ENCODE measurements at places on chromosomes 3 and 15.

GRCh38 chr15:70653426-70653825 lies 109.9 kb downstream of the UACA start:
- DNase-seq: no peak

GRCh38 chr3:104846270-104846669 lies 520.4 kb upstream of the ALCAM start:
- no peak for DNase-seq

DNA sequence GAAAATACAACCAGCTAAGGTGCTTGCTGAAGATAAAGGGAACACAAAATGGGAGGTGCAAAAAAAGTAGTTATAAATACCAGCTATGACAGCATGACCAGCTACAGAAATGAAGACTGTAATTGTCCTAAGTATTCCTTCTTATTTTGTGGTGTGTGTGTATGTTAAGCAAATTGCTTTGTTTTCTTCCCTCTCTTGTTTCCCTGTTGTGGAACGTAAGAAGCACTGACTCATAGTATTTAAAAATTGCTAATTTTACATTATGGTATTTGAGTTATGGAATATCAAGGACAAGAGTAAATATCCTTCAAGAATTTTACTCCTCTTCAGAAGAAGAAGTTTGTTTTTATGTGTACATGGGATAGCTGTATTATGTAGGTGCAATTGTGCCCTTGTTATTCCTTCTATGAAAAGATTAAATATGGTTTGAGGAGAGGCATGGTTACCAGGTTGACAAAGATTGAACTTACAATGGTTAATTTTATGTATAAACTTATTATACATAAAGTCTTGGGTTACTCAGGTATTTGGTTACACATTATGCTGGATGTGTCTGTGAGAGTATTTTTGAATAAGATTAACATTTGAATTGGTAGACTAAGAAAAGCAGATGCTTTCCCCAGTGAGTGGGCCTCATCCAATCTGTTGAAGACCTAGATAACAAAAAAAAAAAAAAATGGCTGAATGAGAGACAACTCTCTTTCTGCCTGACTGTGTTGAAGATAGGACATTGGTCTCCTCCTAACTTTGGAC lies 1132.1 kb upstream of the ALCAM start:
- DNase-seq: no peak

DNA sequence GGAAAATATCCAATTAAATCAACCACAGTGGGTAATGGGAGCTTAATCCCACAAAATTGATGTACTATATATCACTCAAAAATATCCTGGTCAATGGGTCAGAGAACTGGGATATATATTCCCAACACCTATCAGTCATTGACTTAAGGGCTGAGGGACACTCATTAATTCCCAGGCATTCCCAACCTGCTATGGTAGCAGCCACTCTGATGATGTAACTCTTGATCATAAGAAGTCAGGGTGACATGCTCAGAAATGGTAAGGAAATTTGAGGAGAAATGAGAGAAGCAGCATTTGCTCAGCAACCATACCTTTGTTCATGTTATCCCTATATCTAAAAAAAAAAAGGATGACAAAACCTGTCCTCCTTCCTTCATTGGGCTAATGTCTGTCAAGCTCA lies 3.1 kb upstream of the PLOD2 start:
- no peak for DNase-seq

GRCh38 chr15:67433495-67434099 lies 87.3 kb upstream of the C15orf61 start:
- no peak for DNase-seq

DNA sequence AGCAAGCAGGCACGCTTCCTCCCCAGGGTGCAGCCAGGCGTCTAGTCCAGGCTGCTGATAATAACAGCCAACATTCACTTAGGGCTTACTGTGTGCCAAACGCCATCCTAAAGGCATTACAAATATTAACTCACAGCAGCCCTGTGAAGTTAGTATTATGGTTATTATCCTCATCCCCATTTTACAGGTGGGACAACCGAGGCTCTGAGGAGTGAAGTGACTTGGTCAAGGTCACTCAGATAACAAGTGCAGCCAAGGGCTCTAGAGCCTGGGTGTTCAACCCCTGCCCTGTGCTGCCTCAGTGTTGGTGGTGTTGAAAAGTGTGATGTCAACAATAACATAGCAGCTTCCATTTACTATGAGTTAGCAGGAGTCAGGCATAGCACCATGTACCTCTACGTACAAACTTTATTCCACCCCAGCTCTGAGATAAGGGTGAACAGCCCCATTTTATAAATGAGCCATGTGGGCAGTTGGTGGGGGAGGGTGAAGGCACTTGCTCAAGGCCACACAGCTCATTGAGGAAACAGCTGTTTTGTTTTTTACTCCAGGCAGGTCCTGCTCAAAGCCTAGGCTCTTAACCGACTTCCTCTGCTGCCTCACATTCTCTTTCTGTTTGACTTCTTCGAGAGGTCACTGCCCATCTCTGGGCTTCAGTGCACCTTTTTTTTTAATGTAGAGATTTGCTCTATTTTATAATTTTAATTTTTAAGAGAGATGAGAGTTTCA lies 24.0 kb upstream of the TRH start:
- DNase-seq: no peak

Measured in stimulated activated CD8-positive, alpha-beta memory T cell treated with anti-CD3 and anti-CD28 coated beads, Interleukin-2, amount 100 ng/mL, for 1 hour (primary cell).